ENCODE measurements at places on chromosomes 13 and 19. TPM values are rescaled to one million over a fixed set of nuclear protein-coding genes. Genes with fewer than 3 reads are reported as not detected.

The ADM5 gene
- total RNA-seq = 0.18 TPM

The ALKBH7 gene
- 10.3 TPM for total RNA-seq

The GDF15 gene
- total RNA-seq = 10.3 TPM

The ZNF548 gene
- 23.9 TPM for total RNA-seq

The SLC1A5 gene
- total RNA-seq = 142 TPM

- no peak for DNase-seq
These were observed 204.9 kb upstream of the KL start for GRCh38 chr13:32811297-32811800.

- DNase-seq = peak; percentile 76
These were observed 160.4 kb upstream of the PCDH9 start for GRCh38 chr13:67390462-67391086.

DNA sequence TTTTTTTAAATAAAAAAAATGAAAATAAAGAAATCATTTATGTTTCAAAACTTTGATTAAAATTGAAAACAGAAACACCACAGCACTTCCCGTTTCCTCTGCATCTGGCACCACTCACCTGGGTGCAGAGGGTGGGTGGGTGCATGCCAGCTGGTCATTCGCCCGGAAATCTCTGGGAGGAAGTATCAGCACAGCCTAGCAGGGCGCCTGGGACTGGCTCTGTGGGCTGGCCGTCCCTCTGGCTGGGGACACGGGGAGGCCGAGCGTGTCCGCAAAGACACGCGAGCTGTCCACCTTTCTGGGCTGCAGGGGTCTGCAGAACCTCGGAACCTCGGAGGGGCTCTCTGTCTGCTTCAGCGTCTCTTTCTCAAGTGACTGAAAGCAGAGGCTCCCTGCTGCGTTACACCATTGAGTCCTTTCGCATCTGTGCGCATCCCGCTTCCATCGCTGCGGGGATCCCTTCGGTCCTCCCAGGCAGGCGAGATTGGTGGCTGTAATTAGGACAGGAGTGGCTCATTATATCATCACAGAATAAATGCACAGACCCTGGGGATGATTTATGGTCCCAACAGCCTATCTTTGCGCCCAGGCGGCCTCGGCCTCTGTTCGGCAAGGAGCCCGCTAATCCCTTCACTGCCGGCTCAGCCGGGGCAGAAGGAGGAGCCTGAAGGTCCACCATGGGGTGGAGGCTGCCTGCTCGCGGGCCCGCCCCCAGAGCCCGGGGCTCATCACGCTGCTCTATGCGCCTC lies 17.2 kb downstream of the CRTC1 start:
- peak; percentile 29 for DNase-seq
